ENCODE measurements at places on chromosomes 16 and 17.
A peak's percentile ranks its signal among the peaks of the same experiment; 100 is the strongest.

GRCh38 chr17:76546556-76547182, 6.8 kb downstream of the PRCD start:
- DNase-seq, result no peak

GRCh38 chr16:66169817-66170216, 196.7 kb upstream of the CDH5 start:
- no peak for DNase-seq

- no peak for DNase-seq
Observed at GRCh38 chr16:85286066-85286831, 174.0 kb upstream of the CIBAR2 start.

GRCh38 chr16:24036614-24037013, 200.8 kb downstream of the PRKCB start:
- peak; percentile 28 for DNase-seq

- no peak for DNase-seq
Observed at GRCh38 chr17:17813725-17814095, 23.1 kb downstream of the SREBF1 start.

DNA sequence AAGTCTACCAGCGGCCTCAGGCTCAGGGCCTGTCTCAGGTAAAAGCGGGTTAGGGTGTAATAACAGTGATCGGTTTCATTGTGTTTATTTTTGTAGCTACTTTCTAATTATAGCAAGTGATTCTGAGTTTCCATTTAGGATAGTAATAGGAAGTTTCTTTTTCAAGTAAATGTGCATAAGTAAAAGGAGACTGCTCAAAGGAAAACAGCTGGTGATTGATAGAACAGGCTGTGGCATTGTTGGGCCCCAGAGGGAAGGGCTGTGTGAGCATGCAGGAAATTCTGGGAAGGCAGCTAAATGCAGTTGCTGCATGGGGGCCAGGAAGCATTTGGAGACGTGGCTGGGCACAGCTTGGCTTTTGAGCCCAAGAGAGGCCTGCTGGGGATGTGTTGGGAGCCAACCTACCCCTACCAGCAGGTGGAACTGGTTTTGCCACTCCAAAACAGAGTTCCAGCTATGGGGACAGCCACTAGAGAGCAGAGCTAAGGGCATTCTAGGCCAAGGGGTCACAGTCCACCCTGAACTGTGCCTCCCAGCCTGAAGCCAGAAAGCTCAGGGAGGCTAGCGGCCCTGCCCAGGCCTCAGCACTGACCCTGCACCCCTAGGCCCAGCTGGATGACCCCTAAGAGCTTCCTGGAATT, 12.6 kb downstream of the SNX20 start:
- no peak for DNase-seq

Data from CD4-positive, alpha-beta T cell (primary cell).